ENCODE measurements at places on chromosomes 6 and 20.
A peak's percentile ranks its signal among the peaks of the same experiment; 100 is the strongest.

DNA sequence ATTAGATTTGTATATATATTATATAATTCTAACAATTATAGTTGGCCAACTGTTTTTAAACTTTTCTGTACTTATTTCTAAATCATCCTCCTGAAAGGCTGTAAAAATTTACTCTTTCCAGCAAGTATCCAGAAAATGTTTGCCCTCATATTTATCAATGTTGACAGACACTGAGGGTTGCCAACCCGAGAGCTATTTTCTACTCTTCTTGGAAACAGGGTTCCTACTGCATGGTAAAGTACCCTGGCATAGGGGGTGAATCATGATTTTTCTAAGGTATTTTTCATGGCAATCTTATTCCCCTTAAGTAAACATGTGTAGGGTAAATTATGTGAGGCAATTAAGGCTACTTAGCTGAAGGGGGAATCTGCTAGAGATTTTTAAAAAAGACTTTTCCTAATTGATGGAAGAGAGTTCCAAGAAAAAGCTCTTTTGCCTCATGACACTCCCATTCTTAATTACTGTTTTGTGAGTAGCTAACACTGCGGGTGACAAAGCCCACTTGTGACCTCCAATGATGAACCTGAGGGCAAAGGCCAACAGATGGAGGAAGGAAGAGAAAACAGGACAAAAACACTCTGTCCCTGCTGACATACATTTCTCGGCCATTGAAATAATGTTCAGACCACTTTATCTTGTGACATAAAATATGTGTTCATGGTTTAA is 37.9 kb downstream of the GPX5 start:
- no peak for DNase-seq

GRCh38 chr20:41191562-41192500 is 54.5 kb downstream of the PLCG1 start:
- DNase-seq = no peak

DNA sequence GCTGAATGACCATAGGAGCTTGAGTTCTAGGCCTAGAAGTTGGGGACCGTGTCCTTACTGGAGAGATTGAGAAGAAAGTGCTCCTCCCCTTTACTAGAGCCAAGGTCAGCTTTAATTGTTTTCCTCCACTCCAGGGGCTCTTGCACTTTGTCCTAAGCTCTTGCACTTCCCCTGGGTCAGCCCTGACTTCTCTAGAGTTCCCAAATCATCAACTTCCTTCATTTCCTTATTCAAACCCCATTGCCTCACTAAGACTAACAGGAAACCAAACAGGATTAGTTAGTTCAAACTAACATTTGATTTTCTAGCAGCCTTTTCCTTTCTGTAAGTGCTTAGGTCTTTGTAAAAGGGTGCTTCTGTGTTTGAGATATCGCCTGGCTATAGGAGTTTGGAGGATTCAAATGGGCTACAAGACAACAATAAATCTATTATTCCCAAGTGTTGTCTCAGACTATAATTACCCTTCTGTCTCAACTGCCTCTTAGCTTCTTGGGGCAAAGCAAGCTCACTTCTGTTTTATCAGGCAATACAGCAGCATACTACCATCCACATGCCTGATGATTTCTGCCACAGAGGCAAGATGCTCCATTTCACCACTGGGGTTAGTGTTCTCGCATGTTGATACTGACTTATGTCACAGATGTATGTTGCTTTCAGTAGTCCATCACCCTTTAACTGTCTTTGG is 12.8 kb upstream of the DTNBP1 start:
- DNase-seq = no peak

DNA sequence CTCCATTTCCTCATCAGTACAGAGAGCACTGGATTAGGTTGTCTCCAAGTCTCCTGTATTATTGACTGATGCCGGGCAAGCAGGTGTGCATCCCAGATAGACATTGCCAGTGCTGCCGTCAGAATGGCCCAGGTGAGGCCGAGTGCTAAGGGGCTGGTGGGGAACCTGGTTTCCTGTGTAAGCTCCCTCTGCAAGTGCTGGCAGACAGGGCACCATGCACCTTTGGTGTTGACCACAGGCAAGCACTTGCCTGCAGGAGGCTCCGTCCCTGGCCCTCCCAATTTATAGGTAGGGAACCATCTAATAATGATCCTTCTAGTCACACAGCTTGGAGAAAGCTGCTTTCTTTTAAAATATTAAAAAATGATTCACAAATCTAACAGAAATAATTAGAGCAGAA is 747 bp downstream of the GABRR1 start:
- DNase-seq = no peak

DNA sequence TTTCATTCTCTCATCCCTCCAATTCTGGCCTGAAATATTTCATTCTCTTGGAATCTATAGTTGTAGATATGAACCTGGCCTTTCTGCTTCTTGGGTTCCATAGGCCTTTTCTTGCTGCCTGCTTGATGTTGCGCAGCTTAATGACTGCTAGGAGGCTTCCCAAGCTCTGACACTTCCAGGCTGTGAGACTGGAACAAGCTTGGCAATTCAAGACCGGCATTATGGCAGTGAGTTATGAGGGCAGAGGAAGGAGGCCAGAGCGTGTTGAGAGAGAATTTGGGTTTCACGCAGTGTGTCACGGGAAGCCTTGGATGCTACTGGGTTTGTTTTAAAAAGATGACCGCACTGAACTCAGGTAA is 948 bp upstream of the DNAJC5 start:
- no peak for DNase-seq

DNA sequence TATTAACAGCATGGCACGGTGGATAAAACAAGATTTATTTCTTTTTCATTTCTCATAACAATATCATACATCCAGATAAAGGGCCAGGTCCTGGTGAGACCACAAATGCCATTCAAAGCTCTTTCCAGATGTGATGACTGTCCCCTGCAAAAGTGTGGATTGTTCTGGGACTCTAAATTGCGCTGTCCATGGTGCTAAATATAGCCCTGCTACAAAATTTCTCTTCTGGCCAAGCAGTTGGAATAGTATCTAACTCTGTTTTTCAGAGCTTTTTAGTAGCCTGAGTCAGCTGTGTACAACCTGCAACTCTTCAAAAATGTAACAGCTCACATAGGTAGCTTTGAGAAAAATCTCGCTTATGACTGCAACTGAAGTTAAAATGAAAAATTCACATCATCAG is 115.8 kb downstream of the MANEA start:
- peak; percentile 28 for DNase-seq

DNA sequence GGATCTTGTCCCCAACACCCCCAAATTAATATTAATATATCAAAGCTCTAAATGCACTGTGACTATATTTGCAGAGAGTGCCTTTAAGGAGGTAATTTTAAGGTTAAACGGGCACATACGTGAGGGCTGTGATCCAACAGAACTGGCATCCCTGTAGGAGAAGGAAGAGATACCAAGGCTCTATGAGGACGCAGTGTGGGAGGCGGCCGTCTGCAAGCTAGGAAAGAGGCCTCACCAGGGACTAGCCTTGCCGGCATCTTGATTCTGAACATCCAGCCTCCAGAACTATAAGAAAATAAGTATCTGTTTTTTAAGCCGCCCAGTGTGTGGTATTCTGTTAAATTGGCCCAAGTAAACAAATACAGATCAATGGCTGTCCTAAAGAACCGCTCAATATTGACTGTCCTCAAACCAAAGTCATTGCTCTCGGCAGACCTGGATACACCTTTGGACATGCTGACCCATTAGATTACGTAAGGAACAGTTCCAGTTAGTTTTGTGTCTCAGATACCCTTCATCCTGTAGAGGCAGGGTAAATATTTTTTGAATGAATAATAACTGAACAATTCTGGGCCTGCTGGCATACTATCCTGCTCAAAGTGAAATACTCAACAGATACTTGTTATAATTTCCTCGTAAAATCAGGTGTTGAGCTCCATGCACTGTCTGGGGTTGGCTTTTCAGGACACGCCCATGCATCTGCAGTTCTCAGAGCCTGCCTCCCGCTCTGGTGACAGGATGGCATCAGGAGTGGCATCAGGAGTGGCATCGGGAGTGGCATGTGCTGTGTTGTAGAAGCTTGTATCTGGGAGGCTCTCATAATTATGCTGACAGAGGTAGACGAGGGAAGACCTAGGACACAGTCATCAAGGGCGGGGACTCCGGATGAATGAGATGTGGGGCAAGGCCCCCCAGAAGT is 6.3 kb downstream of the PRR18 start:
- DNase-seq = no peak

DNA sequence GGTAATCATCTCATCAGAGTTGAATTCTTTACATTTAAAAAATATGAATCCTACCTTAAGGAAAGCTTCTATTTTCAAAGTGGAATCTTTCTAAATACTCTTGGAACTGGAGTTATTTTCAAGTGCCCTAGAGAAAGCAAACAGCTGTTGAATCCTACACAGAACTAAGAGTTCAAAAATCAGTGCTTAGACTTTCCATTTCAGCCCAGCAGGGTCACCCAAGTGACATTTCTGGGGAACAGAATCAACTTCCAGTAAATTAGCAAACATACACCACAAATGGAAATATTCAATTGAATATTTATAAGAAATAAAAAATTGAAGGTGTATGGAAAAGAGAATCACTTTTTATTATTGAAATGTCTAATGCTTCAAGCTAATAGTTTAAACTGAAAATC is 427.7 kb upstream of the NOX3 start:
- DNase-seq = no peak

GRCh38 chr6:42165016-42165415 is 8.1 kb upstream of the GUCA1A start:
- DNase-seq = no peak

GRCh38 chr6:13446381-13446780 is 41.0 kb downstream of the GFOD1 start:
- no peak for DNase-seq

GRCh38 chr20:2751347-2751877 is 49.0 kb downstream of the CPXM1 start:
- no peak for DNase-seq

GRCh38 chr6:10598084-10598960 is 77.2 kb downstream of the GCNT2 start:
- DNase-seq = peak; percentile 63

DNA sequence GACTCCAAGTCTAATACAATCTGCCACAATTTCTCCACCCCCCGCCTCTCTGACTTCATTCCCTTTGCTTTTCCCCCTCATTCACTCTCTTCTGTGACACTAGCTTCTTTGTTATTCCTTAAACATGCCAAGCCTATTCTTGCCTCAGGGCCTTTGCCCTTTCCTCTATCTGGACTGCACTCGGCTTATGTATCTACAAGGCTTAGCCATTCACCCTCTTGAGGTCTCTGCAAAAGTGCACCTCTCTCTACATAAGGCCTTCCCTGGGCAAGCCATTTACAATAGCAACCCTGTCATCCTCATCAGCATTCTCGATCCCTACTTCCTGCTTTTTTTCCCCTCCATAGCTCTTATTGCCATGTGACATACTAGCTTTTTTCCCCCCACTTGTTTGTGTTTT is 168.9 kb downstream of the PDSS2 start:
- DNase-seq = peak; percentile 28

GRCh38 chr6:17102258-17102870 is 514 bp downstream of the STMND1 start:
- DNase-seq = no peak

GRCh38 chr6:3061501-3061941 is 6.8 kb upstream of the RIPK1 start:
- DNase-seq = no peak

DNA sequence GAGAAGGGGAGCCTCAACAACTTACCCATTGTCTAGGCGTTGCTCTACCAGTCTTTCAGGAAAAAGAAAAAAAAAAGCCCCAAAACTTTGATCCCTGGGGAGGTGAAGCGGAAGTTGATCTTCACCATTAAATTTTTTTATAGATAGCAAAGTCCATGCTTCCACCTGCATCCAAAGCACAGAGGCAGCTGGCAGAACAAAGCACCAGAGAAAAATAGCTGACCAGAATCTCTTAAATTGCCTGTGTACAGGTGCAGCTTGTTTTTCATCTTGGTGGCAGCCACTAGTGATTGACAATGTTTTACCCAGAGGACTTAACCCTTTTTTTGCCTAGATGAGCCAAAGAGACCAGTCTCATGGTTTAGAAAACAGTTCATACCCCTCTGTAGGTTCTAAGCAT is 86.0 kb downstream of the MYB start:
- no peak for DNase-seq

DNA sequence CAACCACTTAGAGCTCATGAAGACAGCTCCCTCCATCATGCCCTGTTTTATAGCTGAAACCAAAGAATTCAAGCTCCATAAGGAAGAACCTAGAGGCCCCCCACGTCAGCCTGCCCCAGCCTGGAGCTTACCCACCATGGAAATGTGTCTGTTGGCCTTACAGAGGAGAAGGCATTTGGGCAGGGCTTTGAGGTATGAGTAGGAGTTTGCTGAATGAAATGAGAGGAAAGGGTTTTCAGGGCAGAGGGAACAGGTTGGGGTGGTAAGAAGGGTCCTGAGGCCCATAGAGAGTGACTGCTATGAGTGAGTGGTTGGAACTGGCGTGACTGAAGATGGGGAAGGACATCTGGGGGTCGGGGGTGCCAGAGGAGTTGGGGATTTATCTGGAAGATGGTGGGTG is 12.7 kb upstream of the GATA5 start:
- DNase-seq = no peak

DNA sequence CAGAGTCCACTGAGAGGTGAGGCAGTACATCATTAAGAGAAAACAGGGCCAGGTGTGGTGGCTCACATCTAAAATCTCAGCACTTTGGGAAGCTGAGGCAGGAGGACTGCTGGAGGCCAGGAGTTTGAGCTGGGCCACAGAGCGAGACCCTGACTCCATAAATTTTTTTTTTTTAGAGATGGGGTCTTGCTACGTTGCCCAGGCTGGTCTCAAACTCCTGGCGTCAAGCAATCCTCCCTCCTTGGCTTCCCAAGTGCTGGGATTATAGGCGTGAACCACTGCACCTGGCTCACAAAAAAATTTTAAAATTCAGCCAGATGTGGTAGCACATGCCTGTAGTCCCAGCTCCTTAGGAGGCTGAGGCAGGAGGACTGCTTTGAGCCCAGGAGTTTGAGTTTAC is 17.3 kb downstream of the PPIL1 start:
- no peak for DNase-seq

GRCh38 chr20:41161886-41162285 is 24.5 kb downstream of the PLCG1 start:
- DNase-seq = no peak

DNA sequence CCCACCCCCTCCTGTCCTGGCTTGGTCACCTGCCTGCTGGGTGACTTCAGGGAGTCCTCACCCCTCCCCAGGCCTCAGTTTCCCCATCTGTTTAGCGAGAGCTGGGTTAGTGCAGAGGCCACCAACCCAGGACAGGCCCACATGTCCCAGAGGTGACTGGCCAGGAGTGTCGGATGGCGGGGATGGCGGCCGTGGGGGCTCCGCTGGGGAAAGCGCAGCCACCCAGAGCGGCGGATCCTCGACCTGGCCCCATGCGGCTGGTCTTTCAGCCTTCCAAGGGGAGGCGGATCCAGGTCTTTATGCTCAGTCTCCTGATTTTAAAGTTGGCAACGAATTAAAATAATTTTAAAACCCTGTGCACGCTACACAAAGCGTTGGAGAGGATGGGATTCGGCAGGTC is 31.0 kb upstream of the GATA5 start:
- no peak for DNase-seq
